ENCODE measurements at places on chromosomes 1 and 21.

GRCh38 chr1:61446531-61446991 lies 278.4 kb downstream of the TM2D1 start:
- no peak for DNase-seq

DNA sequence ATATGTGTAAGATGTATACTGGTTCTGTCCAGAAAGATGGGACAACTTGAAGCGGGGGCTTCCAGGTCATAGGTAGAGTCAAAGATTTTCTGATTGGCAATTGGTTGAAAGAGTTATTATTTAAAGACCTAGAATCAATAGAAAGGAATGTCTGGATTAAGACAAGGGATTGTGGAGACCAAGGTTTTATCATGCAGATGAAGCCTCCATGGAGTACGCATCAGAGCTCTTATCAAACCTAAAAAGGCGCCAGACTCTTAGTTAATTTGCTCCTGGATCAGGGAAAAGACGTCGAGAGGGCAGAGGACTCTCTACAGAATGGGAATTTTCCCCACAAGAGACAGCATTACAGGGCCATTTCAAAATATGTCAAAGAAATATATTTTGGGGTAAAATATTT lies 23.7 kb upstream of the ETV3 start:
- no peak for DNase-seq

- DNase-seq: no peak
Observed at GRCh38 chr1:231134624-231135023, 27.2 kb upstream of the TRIM67 start.

- peak; percentile 13 for DNase-seq
Observed at GRCh38 chr1:166974647-166975345, 544 bp downstream of the ILDR2 start.

- DNase-seq: no peak
Observed at GRCh38 chr1:78047106-78047505, 1.3 kb downstream of the GIPC2 start.

DNA sequence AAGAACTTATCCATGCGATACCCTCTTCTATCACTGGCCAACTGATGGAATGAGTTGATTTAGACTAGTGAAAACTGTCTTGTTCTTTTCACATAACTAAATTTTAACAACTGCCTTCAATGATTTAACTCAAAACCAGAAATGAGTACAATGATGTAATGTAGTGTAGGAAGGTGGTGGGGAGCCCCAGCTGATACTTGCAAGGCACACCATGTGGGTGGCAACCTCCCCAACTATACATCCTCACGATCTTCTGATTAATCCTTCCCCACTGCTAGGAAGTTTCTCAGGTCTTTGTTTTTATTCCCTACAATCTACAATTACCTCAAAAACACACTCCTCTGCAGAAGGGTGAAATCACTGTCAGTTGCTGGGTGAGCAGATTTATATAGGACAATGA lies 100.7 kb downstream of the KCTD3 start:
- no peak for DNase-seq

- no peak for DNase-seq
Observed at GRCh38 chr1:37437087-37437486, 37.3 kb upstream of the ZC3H12A start.

GRCh38 chr1:28869952-28870351 lies 44.4 kb upstream of the EPB41 start:
- DNase-seq: no peak

DNA sequence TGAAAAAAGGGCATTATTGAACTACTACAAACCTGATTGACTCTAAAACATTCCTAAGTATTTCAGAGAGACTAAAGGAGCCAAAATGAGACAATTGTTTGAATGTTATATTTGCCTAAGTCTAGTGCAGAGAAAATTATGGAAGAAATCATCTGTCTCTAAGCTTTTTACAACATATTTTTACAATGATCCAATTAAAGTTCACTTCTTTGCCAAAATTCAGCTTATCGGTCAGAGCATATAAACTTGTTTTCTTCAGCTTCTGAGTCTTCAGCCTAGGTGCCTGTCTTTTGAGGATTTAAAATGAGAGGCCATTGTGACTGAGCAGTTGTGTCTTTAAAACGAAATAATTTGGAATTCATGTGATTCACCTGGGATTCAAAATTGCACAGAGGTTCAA lies 181.2 kb upstream of the SGIP1 start:
- no peak for DNase-seq

GRCh38 chr21:16590186-16590585 lies 860.4 kb downstream of the USP25 start:
- DNase-seq: no peak

DNA sequence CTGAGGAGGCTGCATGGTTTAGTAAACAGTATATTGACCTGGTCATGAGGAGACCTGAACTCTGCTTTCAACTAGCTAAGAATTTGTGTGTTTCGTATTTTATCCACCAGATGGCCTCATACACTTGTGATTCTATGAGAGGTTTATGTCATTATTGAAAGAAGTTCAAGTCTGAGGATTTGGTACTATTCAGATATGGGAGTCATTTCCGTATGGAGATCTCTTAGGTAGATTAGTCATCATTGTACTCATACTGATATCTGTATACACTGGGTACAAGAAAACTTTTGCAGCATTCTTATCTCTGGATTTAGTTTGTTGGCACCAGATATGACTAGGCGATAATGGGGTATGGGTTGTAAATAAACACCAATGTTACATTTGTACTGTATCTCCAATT lies 26.6 kb downstream of the ATF6 start:
- peak; percentile 45 for DNase-seq

GRCh38 chr1:29761159-29761928 lies 525.0 kb downstream of the PTPRU start:
- no peak for DNase-seq

DNA sequence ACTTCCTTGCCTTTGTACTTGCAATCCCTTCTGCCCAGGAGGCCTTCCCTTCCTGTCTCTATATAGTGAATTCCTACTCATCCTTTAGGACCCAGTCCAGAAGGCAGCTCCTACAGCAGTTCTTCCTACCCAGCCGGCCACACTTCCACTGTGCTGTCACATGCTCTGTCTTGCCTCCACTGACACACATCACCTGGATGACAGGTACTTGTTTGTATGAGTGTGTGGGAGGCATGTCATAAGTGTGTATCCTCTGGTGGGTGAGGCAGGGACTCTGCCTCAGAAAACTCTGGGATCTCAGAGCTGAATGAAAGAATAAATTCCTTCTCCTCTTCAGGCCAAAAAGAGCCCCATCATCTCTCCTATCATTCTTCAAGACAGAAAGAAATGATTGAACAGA lies 5.1 kb upstream of the OSCP1 start:
- no peak for DNase-seq

GRCh38 chr1:39301606-39302005 lies 97.1 kb downstream of the MACF1 start:
- no peak for DNase-seq

- no peak for DNase-seq
Observed at GRCh38 chr1:19029191-19030085, 73.0 kb upstream of the IFFO2 start.

GRCh38 chr1:205858141-205858961 lies 8.4 kb upstream of the PM20D1 start:
- DNase-seq: no peak

All from CD4-positive, alpha-beta T cell treated with Interleukin-15 for 4 hours (primary cell).